ENCODE measurements at places on chromosomes 1 and 21.

- no peak for DNase-seq
Observed at GRCh38 chr1:116066868-116067565, 44.2 kb upstream of the MAB21L3 start.

GRCh38 chr21:15483138-15483780 lies 246.5 kb upstream of the USP25 start:
- peak; percentile 92 for DNase-seq

- no peak for DNase-seq
Observed at GRCh38 chr1:17200246-17200645, 4.7 kb upstream of the PADI1 start.

GRCh38 chr1:80349218-80349617 lies 1342.7 kb upstream of the ADGRL4 start:
- no peak for DNase-seq

- no peak for DNase-seq
Observed at GRCh38 chr1:86953167-86953566, 38.7 kb downstream of the HS2ST1 start.

GRCh38 chr1:66240491-66241484 lies 293.2 kb upstream of the SGIP1 start:
- no peak for DNase-seq

DNA sequence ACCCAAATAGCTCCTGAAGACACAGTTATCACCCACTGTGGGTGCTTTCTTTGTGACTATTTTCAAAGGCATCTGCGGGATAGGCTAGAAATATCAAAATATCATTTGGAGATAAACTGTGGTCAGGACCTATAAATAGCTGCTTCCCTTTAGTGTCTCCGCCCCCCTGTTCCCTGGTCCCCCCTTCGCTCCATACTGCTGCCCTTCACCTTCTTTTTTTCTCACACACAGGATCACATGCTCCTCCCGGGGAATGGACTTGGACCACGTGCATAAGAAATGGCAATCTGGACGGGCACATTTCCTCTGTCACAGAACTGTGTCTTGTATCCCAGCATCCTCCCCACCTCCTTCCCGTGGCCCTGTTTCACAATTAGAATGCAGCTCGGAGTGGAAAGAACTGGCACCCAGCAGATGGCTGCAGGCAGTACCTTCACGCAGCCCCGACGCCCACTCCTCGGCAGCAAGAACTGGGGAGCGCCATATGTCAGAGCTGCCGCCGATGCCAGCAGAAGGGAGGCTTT lies 68.8 kb upstream of the SSX2IP start:
- peak; percentile 28 for DNase-seq

- DNase-seq = no peak
Observed at GRCh38 chr1:86811142-86811924, 102.6 kb downstream of the SELENOF start.

DNA sequence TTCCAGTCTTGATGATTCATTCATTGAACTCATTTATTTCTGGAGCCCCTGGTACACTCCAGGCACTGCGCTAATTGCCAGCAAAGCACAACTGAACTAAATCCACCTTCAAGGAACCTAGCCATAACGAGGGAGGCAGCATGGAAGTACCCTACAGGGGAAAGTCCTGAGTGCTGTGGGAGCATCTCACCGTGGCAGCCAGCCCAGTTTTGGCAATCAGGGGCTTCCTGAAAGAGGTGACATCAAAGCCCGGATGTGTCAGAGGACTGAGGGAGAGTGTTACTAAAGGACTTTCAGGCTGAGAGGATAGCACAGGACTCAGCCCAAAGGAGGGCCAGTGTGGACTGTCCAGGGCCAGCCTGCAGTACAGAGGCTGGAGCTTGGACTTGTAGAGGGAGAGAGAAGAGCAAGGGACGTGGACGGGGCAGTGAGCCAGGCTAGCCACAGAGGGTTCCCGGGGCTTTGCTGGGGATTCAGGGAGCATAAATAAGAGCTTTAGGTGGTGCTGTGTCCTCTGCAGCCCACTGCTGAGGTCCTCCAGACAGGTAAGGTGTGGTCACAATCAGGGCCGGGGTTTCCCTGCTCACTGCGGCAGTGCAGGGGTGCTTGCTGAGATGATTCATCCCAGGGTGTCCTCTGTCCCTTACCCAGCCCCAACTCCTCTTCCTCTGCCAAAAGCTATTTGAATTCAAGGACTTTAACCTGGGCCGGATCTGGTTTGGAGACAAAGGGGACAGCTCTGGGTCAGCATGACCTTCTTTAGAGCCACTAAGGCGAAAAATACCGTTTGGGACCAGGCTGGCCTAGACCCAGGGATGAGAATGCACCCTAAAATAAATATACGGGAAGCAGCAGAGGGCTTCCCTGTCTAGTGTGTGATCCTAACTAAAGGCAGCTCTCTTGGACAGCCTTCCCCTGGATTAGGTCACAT lies 128.3 kb downstream of the EDEM3 start:
- no peak for DNase-seq

GRCh38 chr1:37078866-37079265 lies 44.6 kb upstream of the GRIK3 start:
- no peak for DNase-seq

GRCh38 chr1:27891196-27891889 lies 19.0 kb downstream of the THEMIS2 start:
- DNase-seq = no peak

DNA sequence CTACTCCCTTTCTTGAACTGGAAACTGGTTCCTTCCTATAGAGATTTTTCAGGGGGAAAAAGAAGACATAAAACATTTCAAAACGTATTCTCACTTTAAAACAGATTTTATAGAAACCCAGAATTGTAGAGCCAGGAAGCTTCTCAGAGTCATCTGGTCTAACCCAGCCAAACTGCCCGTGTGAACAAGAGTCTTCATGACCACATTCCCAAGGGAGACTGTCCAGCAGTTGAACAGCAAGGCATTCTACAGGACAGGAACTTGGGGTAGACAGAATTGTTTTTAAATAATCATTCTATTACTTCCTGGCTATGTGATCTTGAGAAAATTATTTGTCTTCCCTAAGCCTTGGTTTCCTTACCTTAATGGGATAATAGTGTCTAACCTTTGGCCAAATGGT lies 163.5 kb upstream of the IVNS1ABP start:
- no peak for DNase-seq

GRCh38 chr1:22216210-22216883 lies 73.5 kb upstream of the WNT4 start:
- no peak for DNase-seq

DNA sequence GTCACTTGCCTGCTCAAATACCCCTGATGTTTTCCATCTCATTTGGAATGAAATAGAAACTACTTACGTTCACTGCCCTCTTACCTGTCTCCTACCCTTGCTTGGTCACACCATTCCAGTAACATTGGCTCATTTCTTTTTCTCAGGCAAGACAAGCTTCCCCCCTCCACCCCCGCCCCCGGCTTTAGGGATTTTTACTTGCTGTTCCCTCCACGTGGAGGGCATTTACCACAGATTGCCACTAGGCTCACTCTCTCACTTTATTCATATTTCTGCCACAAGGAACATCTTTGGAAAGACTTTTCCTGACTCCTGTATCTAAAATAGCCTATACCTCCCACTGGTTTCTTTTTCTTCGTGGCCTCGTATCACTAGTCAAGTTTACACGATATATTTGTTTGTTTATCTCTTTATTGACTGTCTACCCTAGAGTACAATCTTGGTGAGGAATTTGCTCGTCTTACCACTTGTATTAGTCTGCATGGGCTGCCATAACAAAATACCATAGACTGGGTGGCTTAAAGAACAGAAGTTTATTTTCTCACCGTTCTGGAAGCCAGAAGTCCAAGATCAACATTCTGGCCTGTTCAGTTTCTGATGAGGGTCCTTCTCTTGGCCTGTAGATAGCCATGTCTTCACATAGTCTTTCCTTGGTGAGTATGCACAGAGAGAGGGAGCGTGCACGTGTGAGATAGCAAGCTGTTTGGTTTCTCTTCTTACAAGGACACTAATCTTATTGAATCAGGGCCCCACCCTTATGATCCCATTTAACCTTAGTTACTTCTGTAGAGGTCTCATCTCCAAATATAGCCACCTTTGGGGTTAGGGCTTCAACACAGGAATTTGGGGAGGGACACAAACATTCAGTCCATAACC lies 126.2 kb downstream of the NRDC start:
- no peak for DNase-seq

- DNase-seq = no peak
Observed at GRCh38 chr1:184507604-184508280, 120.9 kb downstream of the C1orf21 start.

DNA sequence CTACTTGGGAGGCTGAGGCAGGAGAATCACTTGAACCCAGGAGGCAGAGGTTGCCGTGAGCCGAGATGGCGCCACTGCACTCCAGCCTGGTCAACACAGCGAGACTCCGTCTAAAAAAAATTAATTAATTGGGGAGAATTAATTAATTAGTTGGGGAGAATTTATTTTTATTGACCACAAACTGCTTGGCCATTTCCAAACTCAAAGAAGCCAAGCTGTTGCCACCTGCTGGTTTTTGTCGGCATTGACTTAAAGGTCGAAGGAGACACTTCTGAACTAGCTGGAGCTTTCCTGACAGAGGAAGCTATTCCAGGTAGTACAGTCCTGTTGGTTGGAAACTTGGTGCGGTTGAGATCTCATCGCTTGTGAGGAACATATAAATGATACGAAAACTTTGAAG lies 13.1 kb downstream of the MAP1LC3C start:
- peak; percentile 22 for DNase-seq

DNA sequence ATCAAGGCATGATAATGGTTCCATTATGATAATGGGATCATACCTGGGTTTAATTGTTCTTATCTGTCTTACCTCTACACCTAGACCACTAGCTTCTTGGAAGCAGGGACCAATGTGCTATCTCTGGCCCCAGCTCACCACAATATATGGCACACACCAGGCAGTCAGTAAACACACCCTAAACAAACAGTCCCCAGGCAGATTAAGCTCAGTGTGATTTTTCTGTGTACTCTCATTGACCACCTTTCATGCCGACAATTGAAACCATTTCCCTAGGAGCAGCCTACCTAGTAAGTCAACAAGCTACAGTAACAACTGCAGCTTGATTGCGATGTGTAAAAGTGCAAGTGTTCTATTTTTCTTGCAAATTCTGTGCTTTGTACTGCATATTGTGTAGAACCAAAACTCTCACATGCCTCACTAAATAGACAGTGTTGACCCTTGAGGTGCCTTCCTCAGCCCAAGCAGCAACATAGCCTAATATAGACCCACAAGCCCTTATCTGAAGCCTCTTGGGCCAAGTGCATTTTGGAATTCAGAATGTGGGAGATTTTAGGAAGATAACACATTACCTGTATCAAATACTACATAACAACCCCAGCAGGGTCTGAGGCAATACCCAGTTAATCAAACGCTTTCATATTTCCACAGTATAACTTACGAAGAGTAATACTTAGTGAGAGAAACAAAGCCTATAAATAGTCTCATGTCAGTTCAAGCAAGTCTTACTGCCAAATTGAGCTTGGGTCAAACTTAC lies 32.0 kb downstream of the INPP5B start:
- DNase-seq = no peak

- no peak for DNase-seq
Observed at GRCh38 chr1:160623227-160623633, 23.6 kb downstream of the SLAMF1 start.

GRCh38 chr1:71522721-71523120 lies 441.9 kb upstream of the ZRANB2 start:
- no peak for DNase-seq

DNA sequence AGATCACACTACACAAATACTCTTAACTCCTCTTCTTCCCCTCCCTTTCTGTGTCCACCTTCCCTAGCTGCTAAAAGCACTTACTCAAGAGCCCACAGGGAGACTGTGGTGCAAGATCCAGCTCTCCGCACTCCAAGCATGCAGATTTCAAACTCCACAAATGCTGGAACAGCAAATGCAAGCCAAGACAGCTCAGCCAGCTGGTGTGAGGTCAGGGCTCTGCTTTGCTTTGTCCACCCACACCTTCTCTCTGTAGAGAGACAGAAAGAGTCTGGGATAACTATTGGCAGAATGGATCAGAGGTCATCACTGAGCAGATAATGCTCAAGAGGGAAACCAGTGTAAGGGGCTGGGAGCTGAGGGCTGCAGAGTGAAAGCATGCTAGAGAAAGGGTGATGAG lies 45.2 kb upstream of the DPT start:
- no peak for DNase-seq

GRCh38 chr1:168555508-168556046 lies 11.8 kb upstream of the XCL2 start:
- no peak for DNase-seq

Measured in left colon (tissue), 2 donors.